ENCODE measurements at places on chromosomes 7 and 10.

DNA sequence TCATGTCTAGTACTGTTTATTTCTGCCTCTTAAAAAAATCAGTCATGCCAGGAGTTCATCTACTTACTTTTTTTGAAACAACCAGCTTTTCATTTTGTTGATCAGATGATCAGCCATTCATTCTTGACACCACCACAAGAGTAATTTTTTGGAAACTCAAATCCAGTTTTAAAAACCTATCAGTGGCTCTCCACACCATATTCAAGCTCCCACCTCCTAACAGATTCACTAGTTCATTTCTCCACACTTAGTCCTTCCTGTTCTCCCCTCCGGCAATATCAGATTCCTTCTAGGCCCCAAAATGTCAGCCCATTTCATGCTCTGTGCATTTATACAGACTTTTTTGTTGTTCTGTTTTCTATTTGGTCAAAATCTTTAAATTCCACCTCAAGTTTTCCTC lies 341.6 kb downstream of the RNLS start:
- no peak for DNase-seq

GRCh38 chr10:100767422-100767775 lies 22.0 kb downstream of the PAX2 start:
- DNase-seq, result no peak

- no peak for DNase-seq
Observed at GRCh38 chr7:90536449-90536848, 59.7 kb upstream of the CDK14 start.

- peak; percentile 78 for DNase-seq
Observed at GRCh38 chr10:22325272-22326144, 4.6 kb downstream of the BMI1 start.

DNA sequence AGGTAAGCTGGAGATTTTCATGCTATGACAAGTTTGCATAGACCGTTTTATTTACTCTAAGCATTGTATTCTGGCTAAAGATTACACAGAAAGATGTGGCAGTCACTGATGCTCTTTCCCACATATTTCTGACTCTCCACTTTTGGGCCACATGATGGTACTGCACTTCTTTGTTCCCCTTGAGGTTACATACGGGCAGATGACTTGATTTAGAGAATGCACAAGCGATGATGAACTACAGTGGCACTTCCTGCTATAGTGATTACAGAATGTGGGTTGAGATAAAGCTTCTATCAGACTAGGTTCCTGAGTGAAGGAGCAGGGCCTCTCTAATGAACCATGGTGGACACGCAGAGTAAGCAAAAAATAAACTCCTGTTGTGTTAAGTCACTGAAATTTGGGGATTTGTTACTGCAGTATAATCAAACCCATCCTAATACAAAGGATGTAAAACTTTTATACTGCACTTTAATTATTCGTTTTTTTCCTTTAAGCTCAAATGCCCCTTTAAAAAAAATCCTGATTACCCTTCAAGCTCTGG lies 177.9 kb downstream of the TAX1BP1 start:
- DNase-seq, result no peak

- no peak for DNase-seq
Observed at GRCh38 chr7:133650487-133651300, 397.8 kb downstream of the EXOC4 start.

DNA sequence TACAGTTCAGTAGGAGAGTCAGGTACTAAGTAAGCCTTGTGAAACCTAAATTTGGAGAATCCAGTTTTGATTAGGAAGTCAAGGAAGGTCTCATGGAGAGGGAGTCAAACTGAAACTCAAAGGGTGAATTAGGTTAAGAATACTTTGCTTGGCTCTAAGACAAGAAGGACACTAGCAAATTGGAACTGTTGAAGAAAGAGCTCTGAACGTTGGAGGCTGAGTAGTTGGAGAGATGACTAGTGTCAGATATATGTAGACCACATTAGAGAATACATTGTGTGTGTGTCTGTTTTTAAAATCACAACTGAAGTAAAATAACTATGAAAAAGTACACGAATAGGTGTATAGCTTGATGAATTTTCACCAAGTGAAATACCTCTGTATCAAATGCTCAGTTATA lies 6.3 kb downstream of the VPS26A start:
- no peak for DNase-seq

DNA sequence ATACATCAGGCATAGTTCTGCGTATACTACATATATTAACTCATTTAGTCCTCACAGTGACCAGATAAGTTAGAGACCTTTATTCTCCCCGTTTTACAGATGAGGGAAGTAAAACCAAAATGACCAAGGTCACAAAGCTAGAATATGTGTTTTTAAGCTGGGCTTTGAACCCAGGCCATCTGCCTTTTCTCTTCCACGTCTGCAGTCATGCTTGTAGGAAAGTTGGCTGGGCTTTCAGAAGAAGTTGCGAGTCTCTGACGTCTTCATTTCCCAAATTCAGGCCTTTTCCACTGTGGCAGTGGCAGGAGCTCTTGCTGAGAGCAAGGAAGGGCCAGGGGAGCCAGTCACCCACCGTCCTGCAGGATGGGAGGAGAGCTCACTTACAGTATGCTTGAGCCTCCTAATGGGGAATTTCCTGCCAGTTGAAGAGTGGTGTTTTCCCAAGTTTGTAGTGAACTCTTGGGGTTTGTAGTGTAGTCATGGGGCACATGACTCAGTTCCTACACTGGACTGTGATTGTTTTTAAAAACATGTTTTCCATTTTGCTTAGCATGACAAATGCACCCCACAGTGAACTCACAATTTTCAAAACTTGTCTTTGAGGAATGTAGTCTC lies 34.2 kb downstream of the CYP17A1 start:
- DNase-seq, result no peak

DNA sequence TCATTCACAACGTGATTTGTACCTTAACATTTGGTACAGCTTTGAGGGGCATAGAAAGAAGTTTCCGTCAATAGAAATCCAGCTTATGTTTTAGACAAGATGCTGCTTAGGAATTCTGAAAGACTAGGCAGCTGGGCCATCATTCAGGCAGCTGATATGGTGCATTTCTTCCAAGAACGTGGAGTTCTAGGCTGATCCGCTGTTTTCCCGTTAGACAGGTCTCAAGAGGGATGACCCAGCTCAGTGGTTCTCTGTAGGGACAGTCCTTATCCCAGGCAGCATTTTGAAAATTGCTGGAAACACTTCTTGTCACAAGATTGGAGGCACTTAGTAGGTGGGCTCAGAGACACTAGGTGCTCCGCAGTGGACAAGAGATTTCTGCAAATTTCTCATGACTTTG lies 242.7 kb upstream of the FOXK1 start:
- no peak for DNase-seq

GRCh38 chr7:7489546-7489945 lies 46.1 kb downstream of the COL28A1 start:
- DNase-seq, result no peak

- peak; percentile 28 for DNase-seq
Observed at GRCh38 chr10:28991333-28992270, 297.3 kb upstream of the LYZL1 start.

- no peak for DNase-seq
Observed at GRCh38 chr7:142809671-142810070, 38.9 kb downstream of the PRSS2 start.

- DNase-seq, result peak; percentile 85
Observed at GRCh38 chr7:25846722-25847121, 305.3 kb upstream of the NFE2L3 start.

DNA sequence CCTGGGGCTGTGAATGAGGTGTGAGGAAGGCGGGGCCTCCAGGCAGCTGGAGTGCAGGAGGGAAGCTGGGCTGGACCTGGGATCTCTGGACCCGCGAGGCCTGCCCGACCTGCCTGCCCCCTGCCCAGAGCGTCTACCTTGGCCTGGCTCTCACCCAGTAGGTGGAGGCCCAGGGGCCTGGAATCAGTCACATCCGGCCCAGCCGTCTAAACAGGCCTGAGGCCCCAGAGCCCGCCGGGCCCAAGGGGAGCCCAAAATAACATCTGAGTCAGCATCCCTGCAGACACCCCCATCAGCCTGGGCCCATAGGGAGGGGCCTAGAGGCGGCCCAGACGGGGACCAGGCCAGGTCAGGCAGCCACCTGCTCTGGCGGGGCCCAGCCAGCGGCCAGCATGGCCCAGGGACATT lies 15.1 kb upstream of the ELN start:
- no peak for DNase-seq

DNA sequence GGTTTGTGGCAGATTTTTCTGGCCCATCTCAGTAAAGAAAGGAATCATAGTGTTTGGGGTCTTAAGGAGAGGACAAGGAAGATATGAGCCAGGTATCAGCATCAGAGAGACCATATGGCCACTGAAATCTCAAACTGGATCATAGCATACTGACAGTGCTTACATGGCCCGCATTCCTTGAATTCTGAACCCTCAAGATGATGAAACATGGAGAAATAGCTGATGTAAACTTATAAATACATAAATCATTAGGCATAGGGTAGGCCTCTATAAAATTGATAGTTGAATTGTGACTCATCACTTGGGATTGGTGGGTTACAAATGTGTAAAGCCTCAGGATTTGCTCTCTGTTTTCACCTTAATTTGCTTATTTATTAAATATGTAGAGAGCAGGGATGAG lies 688.5 kb downstream of the CNTNAP2 start:
- DNase-seq, result no peak

- DNase-seq, result no peak
Observed at GRCh38 chr7:131080754-131081153, 246.9 kb upstream of the MKLN1 start.

- peak; percentile 45 for DNase-seq
Observed at GRCh38 chr7:29988424-29989256, 961 bp downstream of the SCRN1 start.

GRCh38 chr7:112400141-112400540 lies 50.1 kb upstream of the IFRD1 start:
- no peak for DNase-seq

DNA sequence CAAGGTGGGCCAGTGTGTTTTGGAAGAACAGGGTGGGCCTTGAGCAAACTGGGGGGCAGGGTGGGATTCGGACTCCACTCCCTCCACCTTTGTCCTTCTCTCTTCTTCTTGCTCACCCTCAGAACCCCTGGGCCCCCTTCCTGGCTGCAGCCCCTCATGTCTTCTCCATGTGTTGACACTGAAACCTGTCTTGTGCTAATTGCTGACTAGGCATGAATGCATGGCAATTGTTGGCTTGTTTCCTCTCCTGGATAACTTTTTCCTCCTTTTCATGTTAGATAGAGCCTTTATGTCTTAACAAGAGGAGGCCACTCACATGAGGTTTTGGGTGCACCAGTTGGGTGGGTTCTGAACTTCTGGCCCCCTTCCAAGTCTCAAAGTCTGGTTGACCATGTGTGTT lies 181.6 kb upstream of the MKI67 start:
- DNase-seq, result no peak

DNA sequence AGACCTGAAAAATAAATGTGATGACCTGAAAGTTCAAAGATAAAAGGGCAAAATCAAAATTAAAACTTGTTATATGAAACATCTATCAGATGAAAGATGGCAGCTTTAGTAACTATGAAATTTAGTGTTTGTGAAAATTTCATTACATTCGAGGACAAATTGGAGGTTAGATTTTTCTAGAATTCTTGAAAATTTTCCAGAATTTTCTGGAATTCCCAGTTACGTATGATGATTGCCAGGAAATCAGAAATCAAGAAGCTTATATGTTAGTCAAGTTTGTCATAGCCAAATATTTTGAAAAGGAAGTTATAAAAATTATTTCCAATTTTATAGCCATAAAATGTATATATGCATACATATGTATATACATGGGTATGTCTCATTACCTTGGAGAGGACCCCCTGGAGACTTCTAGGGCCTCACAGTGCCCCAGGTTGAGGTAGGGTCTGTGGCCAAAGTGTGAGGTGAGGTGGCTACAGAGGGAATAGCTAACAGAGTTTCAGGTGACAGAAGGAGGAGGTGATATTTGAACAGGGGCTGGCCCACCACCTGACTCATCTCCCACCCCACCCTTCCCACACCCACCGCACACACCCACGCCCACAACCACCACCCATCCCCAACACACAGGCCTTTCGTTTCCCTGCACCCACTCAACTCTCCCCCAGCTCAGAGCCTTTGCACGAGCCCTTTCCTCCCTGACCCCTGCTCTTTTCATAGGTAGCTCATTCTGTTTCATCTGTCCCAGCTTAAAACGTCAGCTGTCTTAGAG lies 21.5 kb downstream of the C10orf105 start:
- DNase-seq, result no peak

- DNase-seq, result no peak
Observed at GRCh38 chr10:93595378-93596161, 5.5 kb downstream of the RBP4 start.

DNA sequence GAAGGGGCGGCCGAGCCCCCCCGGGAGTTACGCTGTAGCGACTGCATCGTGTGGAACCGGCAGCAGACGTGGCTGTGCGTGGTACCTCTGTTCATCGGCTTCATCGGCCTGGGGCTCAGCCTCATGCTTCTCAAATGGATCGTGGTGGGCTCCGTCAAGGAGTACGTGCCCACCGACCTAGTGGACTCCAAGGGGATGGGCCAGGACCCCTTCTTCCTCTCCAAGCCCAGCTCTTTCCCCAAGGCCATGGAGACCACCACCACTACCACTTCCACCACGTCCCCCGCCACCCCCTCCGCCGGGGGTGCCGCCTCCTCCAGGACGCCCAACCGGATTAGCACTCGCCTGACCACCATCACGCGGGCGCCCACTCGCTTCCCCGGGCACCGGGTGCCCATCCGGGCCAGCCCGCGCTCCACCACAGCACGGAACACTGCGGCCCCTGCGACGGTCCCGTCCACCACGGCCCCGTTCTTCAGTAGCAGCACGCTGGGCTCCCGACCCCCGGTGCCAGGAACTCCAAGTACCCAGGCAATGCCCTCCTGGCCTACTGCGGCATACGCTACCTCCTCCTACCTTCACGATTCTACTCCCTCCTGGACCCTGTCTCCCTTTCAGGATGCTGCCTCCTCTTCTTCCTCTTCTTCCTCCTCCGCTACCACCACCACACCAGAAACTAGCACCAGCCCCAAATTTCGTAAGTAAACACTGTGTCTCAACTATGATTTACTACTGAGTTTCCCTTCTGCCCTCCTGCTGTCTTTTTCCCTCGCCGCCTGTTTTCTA lies 666 bp downstream of the NRG3 start:
- DNase-seq, result no peak

- no peak for DNase-seq
Observed at GRCh38 chr10:84469470-84469869, 141.1 kb downstream of the CCSER2 start.

DNA sequence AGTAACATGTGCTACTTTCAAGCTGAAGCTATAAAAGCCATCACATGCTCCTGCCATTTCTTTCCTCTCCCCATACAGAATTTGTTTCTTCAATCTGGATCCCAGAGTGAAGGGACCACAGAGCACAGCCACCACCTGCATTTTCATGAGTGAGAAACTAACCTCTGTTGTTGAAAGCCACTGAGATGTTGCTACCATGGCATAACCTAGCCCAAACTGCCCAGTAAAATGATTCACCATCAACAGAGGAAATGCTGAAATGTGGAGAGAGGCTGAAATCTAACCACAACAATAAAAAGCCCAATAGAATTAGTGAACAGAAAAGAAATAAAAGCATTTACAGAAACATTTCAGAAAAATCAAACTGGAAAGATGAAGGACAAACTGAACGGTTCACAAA lies 125.2 kb downstream of the AMPH start:
- DNase-seq, result no peak

- peak; percentile 40 for DNase-seq
Observed at GRCh38 chr10:63217120-63217605, 84.0 kb downstream of the NRBF2 start.

GRCh38 chr7:85583131-85583953 lies 396.5 kb upstream of the SEMA3D start:
- DNase-seq, result no peak

- no peak for DNase-seq
Observed at GRCh38 chr7:84077336-84077735, 117.3 kb downstream of the SEMA3A start.

- DNase-seq, result no peak
Observed at GRCh38 chr10:125976960-125977605, 80.7 kb downstream of the FANK1 start.

GRCh38 chr7:139423091-139423490 lies 60.4 kb downstream of the KLRG2 start:
- no peak for DNase-seq

Data from right lung (tissue), 10 donors.